KBM-7 (cell line): ENCODE measurements at places on chromosomes 2 and 18.

- DNase-seq = no peak
These were observed 1053.5 kb upstream of the CELF4 start for GRCh38 chr18:38619129-38619528.

GRCh38 chr2:14633061-14633460 lies 544 bp downstream of the LRATD1 start:
- no peak for DNase-seq

DNA sequence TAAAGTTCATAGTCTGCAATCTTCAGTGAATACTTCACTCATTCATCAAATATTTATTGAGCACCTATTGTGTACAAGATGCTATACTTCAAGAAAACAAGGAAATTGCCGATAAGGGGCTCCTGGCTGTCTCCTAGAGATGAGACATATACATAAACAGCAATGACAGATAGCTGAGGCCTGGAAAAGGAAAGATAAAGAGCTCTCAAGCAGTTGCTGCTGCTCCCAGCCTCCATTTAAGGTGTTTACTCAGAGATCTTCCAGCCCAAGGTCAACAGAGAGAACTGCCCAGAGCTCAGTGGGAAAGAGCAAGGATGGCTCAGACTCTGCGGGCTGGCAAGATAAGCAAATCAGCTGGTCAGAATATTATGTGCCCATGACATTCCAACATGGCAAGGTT lies 3.3 kb upstream of the SLC14A2 start:
- no peak for DNase-seq

- DNase-seq = no peak
These were observed 62.6 kb downstream of the ODC1 start for GRCh38 chr2:10385501-10385900.

DNA sequence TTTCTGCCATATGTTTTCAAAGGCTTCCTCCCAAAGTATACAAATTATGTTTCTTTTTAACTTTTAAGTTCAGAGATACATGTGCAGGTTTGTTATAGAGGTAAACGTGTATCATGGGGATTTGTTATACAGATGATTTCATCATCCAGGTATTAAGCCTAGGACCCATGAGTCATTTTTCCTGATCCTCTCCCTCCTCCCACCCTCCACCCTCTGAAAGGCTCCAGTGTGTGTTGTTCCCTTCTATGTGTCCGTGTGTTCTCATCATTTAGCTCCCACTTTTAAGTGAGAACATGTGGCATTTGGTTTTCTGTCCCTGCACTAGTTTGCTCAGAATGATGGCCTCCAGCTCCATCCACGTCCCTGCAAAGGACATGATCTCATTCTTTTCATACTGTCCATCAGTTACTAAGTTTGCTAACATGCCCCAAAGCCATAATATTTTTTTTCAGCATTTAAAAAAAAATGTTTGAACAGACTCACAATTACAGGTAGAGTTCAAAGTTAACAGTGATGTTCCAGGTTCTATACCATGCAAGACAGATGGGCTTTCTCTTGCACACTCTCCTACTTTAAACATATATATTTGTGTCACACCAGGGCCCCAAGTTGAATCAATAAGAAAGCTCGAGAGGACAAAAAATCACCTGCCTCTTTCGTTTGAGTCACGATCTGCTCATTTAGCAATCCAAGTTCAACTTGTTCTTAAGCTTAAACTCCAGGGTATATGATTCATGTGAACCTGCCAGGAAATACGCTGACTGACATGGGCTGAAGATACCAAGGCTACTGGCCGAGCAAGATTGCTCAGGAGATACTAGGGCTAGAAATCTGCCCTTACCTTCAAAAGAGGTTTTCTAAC lies 77.6 kb downstream of the AP1S3 start:
- no peak for DNase-seq

DNA sequence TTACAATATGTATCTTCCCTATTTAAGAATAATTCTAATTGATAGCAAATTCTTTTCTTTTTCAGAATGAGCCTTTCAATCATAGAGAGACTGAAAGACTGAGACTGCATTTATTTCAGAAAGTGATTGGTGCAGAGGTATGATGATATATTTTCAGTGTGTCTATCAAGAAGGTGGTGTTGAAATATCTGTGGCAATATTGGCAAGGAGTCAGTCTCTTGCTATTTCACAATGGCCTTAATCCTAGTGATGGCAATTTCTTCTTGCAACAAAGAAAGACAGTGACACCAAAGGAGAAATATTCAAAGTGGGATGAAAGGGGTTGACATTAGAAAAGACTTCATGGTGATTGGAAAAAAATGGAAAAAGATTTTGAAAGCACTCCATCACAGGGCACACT lies 21.7 kb upstream of the ZBTB14 start:
- no peak for DNase-seq

DNA sequence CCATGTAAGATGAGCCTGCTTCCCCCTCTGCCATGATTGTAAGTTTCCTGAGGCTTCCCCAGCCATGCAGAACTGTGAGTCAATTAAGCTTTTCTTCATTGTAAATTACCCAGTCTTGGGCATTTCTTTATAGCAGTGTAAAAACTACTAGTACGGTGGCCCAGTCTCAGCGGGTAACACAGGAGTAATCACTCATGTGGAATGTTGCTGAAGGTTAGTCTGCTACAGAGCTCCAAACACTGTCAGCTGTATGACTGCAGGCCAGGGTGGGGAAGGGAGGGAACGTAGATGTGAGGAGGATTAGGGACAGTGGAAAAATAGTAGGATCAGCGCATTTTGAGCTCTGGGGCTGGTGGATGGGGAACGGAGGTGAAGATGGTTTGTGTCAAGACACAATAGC lies 711.2 kb upstream of the SOX11 start:
- no peak for DNase-seq

DNA sequence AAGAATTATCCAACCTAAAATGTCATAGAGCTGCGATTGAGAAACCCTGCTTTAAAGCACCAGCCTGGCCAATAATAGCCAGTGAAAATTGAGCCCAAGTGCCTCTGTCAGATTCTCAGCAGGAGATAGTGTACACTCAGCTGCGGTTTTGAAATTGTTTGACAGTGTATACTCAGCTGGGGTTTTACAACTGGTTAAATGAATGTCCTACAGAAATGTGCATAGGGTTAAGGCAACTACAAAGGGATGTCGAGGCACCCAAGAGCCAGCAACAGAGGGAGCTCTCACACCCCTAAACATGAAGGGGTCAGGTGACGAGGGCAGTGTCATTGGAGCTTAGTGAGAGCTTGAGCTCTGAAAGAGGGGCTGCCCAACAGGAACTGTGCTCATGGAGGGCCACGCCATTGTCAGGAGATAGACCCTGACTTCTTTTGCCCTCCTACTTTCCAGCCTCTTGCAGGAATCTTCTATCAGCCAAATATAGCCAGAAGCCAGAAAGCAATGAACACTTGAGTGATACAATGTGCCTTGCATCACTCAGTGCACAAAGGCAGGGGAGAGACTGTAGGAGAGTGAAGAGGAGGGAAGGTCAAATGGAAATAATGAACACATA lies 15.1 kb downstream of the ACTG2 start:
- peak; percentile 42 for DNase-seq

DNA sequence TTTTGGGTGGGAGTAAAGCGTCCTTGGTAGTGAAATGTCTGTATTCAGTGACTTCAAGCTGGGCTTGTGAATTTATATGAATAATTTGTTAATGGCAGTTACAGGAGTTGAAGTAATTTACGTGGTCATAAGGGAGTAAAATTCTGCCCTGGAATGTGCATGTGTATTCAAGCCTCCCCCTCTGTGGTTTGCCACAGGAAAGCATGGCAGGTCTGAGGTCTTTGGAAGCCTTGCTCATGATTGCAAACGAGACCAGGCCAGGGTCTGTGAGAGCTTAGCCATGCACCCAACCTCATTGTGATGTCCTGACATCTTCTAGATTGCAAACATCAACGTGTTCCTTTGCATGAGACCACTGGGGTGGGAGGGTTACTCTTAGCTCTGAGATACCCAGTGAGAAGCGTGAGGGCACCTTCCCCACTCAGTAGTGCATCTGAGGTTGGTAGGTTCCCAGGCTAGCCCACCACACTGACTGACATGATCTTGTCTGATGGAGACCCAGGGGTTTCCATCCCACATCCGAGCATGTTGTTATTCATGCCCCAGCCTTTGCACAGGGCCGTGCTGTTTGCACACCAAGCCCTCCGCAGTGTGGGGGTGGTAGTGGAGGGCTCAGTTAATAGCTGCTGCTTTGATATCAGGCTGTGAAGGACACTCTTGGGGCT lies 216.5 kb downstream of the KLHL29 start:
- DNase-seq = peak; percentile 21

DNA sequence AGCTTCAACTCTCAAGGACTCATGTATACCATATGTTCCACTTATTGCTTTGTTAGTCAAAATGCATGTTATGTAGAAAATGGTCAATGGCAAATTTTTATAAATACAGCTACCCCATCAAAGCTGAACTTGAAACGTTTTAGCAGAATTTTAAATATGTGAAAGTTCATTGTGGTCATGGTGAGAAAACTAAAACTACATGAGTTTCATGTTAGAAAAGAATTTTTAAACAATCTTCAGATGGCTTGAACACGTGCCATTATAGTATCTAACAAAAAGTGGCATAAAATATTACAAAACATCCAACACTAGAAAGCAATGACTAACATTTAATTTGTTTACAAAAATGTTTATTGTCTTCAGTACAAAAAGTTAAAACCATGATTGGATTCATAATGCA lies 246.0 kb upstream of the KCNJ3 start:
- DNase-seq = no peak

- DNase-seq = no peak
These were observed 927.8 kb upstream of the NRXN1 start for GRCh38 chr2:51959696-51960095.

DNA sequence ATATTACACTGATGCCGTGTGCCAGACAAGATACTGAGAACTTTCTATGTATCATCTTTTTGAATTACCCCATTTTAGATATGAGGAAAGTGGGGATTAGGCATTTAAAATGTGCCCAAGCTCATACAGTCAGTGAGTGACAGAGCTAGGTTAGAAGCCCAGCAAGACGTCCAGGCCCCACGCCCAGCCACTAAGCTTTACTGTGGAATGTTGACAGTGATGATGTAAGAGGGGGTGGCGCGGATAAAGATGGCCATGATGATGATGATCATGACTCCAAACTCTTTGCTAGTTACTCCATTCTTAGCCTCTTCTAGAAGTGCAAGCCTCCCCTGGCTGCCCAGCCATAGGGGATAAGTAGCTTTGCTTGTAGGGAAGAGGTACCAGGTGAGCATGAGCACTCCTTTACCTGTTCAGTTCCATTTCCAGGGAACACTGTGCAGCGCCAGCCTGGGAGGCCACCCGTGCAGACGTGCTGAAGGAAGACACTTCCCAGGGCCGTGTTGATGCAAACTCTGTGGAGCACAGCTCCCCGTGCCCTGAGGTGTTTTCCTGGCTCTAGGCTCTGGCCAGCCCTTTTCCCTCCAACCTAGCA lies 65.5 kb downstream of the BCL2L11 start:
- no peak for DNase-seq

GRCh38 chr18:48785091-48785614 lies 165.6 kb downstream of the SMAD7 start:
- DNase-seq = no peak

- DNase-seq = peak; percentile 36
These were observed 21.7 kb downstream of the BIN1 start for GRCh38 chr2:127085317-127085681.

- DNase-seq = no peak
These were observed 124.5 kb downstream of the PLB1 start for GRCh38 chr2:28620291-28620793.

DNA sequence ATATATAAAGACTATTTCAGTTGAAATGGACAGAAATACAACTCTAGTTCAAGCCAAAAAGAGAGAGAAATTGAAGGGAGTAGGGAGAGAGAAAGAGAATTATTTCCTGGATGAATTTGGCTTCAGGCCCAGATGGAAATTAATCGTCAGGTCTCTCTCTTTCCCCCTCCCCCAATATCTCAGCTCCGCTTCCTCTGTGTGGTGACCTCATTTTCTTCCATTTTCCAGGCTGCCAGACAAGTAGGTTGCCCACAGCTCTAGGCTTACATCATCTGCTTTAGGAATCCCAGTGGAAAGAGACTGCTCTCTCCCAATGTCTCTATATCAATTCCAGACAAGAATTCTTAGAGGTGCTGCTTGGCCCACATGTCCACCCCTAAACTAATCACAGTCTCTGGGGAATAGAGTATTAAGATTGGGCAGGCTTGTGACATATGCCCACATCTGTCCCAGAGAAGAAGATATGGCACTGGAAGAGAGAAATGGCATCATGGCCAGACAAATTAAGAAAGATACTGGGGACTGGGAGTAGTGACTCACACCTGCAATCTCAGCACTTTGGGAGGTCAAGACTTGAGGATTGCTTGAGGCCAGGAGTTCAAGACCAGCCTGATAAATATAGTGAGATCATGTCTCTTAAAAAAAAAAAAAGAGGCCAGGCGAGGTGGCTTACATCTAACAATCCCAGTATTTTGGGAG lies 37.2 kb upstream of the CFAP36 start:
- DNase-seq = no peak

GRCh38 chr2:45607701-45608100 lies 3.4 kb downstream of the SRBD1 start:
- DNase-seq = peak; percentile 40

- no peak for DNase-seq
These were observed 31.6 kb upstream of the NOSTRIN start for GRCh38 chr2:168770796-168771195.

- DNase-seq = no peak
These were observed 889.9 kb upstream of the CHAC2 start for GRCh38 chr2:52877703-52878102.

- DNase-seq = no peak
These were observed 38.7 kb downstream of the KCNE4 start for GRCh38 chr2:223090540-223091235.

DNA sequence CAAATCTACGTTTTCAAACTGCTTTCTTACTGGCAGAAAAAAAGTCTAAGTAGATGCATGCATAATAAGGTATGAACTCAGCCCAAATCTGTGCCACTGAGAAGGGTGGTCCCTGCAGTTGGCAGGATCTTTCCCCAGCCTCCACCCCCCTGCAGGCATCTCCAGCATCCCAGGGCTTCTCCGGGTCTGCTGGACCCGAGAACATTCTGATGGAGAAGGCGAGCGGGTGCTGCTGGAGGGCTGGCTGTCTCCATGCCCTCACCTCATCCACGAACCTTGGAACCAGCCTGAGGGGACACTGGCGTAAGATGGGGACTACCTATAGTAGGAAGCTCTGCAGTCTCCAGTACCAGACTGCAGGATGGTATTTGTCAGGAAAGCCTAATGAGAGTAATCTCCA lies 198.9 kb downstream of the HDAC4 start:
- DNase-seq = no peak

GRCh38 chr2:173104156-173104555 lies 28.5 kb downstream of the MAP3K20 start:
- DNase-seq = no peak

DNA sequence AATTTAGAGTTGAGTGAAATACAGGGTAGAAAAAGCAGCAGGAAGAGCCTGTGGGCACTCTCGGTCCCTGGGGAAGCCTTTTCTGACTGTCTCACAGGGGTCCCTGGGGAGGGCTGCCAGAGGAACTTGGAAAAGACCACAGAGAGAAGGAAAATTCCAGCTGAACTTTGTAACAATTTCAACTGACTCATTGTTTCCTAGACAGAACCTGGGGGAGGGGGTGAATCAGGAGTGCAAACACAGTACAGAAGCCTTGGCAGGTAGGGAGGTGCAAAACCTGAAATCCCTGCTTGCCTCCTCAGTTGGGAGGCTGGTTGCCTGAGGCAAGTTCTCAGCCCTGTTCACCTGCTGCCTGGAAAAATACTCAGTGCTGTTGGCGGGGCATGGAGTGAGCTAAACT lies 106.8 kb downstream of the GRB14 start:
- DNase-seq = no peak
